Prostate gland (tissue), 2 donors: ENCODE measurements at places on chromosomes 13 and 19.
A peak's percentile ranks its signal among the peaks of the same experiment; 100 is the strongest.

- no peaks in the 10 kb centered on the region for H3K4me1 ChIP-seq
- DNase-seq, result no peak
- H3K27me3 ChIP-seq, result no peaks in the 10 kb centered on the region
- no peak overlapping the region for H3K27ac ChIP-seq
- H3K36me3 ChIP-seq, result no peaks in the 10 kb centered on the region
Measured at GRCh38 chr19:47998800-47999199, 4.4 kb downstream of the ELSPBP1 start.

- H3K4me3 ChIP-seq, result no peak overlapping the region
- no peaks in the 10 kb centered on the region for H3K4me1 ChIP-seq
- H3K27me3 ChIP-seq, result no peaks in the 10 kb centered on the region
- no peak overlapping the region for H3K27ac ChIP-seq
- H3K36me3 ChIP-seq, result no peaks in the 10 kb centered on the region
Measured at GRCh38 chr13:51833980-51834379, 11.0 kb downstream of the TMEM272 start.

GRCh38 chr13:108911807-108912206 is 282.4 kb downstream of the MYO16 start:
- DNase-seq, result no peak
- no peaks in the 10 kb centered on the region for H3K27me3 ChIP-seq
- no peaks in the 10 kb centered on the region for H3K36me3 ChIP-seq

- no peak overlapping the region for H3K27ac ChIP-seq
- no peaks in the 10 kb centered on the region for H3K36me3 ChIP-seq
- no peaks in the 10 kb centered on the region for H3K27me3 ChIP-seq
- H3K4me1 ChIP-seq, result no peaks in the 10 kb centered on the region
- no peak overlapping the region for H3K4me3 ChIP-seq
Measured at GRCh38 chr13:49108196-49108595, 111.9 kb upstream of the MLNR start.

- H3K36me3 ChIP-seq, result no peaks in the 10 kb centered on the region
- no peak for DNase-seq
- no peak overlapping the region for H3K4me3 ChIP-seq
- no peaks in the 10 kb centered on the region for H3K27me3 ChIP-seq
- no peak overlapping the region for H3K27ac ChIP-seq
Measured at GRCh38 chr19:29321116-29321515, 108.2 kb upstream of the UQCRFS1 start.

DNA sequence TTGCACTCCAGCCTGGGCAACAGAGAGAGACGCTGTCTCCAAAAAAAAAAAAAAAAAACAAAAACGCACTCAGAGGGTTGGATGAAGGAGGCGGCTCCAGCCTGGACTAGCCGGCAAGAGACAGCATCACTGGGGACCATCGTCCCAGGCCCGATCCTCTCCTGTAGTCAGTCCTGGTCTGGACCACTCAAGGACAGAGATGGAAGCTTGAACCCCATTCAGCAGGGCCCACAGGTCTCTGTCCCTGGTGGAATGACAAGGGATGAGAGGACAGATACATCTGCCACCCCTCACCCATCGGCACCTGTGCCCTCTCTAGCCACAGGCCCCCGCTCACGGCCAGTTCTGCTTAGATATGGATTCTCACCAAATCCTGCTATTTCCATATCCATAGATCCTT is 14.0 kb downstream of the ADGRE5 start:
- H3K27me3 ChIP-seq, result no peaks in the 10 kb centered on the region
- H3K36me3 ChIP-seq, result no peaks in the 10 kb centered on the region
- DNase-seq, result no peak
- H3K4me3 ChIP-seq, result no peak overlapping the region

- no peaks in the 10 kb centered on the region for H3K27me3 ChIP-seq
- no peaks in the 10 kb centered on the region for H3K36me3 ChIP-seq
- H3K4me1 ChIP-seq, result no peaks in the 10 kb centered on the region
- H3K27ac ChIP-seq, result no peak overlapping the region
Measured at GRCh38 chr13:110944121-110944967, 29.5 kb upstream of the ANKRD10 start.

DNA sequence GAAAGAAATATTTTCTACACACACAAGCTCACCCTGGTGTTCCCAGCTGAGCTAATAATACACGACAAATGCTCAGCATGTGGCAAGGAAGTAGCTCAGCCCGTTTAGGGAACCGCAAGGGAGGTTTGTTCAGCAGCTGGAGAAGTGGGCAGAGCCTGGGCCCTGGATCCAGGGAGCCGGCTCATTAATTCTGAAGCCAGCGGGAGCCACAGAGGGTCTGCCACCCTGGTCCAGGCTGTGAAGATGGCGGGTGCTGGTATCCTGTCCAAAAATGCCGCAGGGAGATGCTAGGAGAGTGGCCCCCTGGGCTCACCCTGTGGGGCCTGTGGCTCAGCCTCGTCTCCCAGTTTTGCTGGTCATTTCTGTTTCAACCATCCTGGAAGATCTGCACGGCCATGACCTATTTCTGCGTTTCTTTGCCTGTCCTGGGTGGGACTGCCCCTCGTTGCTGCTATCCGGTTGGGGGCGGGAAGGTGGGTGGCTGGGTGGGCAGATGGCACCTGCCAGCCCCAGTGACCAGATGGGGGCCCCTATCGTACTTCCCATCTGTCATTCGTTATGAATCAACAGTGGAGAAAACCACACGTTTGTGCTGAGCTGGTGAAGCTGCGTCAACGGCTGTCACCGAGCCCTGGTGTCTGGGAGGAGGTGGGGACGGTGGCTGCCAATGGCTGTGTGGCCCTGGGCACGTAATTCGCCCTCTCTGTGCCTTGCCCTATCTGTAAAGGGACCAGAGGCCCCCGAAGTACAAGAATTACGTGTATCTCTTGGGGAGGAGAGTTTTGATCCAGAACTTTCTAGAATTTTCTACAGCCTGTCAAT is 2.7 kb upstream of the GNA15 start:
- H3K4me3 ChIP-seq, result no peak overlapping the region
- DNase-seq, result peak; percentile 53
- peaks cover 6% of the 10 kb centered on the region for H3K4me1 ChIP-seq
- no peaks in the 10 kb centered on the region for H3K27me3 ChIP-seq
- H3K27ac ChIP-seq, result peak overlapping the region; percentile 75
- no peaks in the 10 kb centered on the region for H3K36me3 ChIP-seq

GRCh38 chr19:18494267-18494607 is 27.6 kb downstream of the ELL start:
- H3K27me3 ChIP-seq, result no peaks in the 10 kb centered on the region
- H3K4me3 ChIP-seq, result no peak overlapping the region
- no peak overlapping the region for H3K27ac ChIP-seq
- H3K36me3 ChIP-seq, result no peaks in the 10 kb centered on the region

DNA sequence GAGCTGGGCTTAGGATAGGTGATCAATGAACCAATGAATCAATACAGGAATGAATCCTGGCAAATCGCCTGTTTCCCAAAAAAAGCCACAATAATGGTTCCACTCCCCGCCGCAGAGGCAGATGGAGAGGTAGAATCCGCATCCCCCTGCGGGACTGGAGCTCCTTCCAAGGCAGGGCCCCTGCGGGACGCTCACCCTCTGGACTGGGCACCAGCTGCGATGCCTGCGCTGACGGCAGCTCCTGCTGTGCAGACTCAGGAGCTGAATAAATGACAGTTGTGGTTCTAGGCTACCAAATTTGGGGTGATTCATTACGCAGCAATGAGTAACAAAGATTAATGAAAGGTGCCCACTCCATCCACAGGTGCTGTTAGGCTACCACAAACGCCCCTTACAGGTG is 8.8 kb upstream of the CDC34 start:
- H3K27me3 ChIP-seq, result no peaks in the 10 kb centered on the region
- no peaks in the 10 kb centered on the region for H3K36me3 ChIP-seq
- no peak for DNase-seq
- no peaks in the 10 kb centered on the region for H3K4me1 ChIP-seq
- no peak overlapping the region for H3K4me3 ChIP-seq

DNA sequence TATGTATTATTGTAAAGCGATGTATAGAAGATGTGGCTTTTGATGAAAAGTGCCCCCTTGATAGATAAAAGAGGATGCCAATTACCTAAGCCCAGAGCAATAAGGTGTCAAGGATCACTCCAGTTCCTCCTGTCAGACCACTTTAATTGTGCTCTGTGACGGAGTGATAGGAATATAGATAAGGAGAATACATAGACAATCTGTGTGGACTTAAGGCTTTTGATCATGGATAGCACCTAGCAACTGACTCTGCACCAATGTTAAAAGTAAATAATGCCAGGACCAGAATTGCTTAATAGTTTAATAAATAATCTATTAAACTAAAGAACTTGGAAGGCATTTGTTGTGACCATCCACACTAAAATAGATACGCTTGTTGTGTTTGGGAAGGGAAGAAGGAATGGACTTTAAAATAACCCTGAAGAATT is 390.7 kb upstream of the ARGLU1 start:
- no peak overlapping the region for H3K4me3 ChIP-seq
- H3K36me3 ChIP-seq, result no peaks in the 10 kb centered on the region
- no peaks in the 10 kb centered on the region for H3K4me1 ChIP-seq
- no peak overlapping the region for H3K27ac ChIP-seq
- H3K27me3 ChIP-seq, result no peaks in the 10 kb centered on the region

DNA sequence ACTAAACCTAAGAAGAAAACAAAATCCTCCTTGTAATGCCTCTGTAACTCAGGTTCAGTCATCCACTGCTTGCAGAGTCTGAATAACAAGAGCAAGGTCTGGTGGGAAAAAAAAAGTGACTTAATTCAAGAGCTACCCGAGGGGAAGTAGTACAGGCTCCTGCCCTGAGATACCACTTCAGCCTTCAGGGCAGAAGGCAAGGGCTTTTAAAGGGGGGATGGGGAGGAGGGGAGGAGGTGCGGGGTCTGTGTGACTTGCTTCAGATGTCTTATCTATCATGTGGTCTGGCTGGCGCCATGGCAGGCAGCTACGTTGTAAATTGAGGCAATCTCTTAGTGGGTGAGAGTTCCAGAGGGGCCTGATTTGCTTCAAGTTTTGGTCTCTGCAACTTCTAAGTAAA is 66.7 kb downstream of the LRRC63 start:
- H3K27ac ChIP-seq, result no peak overlapping the region
- H3K27me3 ChIP-seq, result no peaks in the 10 kb centered on the region
- no peak overlapping the region for H3K4me3 ChIP-seq
- DNase-seq, result no peak
- no peaks in the 10 kb centered on the region for H3K4me1 ChIP-seq

DNA sequence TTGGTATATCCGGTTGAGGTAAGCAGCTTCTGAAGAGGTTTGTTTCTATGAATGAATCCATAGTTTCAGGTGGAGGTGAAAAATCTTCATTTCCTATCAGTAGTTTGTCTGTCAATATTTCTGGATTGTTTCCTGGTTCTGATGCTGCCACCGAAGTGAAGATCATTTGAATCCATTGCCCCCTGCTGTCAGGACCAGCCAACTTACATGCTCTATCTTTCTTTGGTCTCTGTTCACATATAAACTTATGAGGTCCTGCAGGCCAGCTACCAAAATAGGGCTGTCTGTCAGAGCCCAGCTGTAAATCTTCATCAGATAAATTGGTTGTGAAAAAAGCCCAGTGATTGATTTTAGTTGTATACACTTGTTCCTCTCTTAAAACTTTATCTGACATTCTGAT is 15.2 kb upstream of the N4BP2L1 start:
- H3K4me1 ChIP-seq, result no peaks in the 10 kb centered on the region
- H3K36me3 ChIP-seq, result no peaks in the 10 kb centered on the region
- no peaks in the 10 kb centered on the region for H3K27me3 ChIP-seq
- peak; percentile 21 for DNase-seq
- H3K27ac ChIP-seq, result no peak overlapping the region
- H3K4me3 ChIP-seq, result no peak overlapping the region

DNA sequence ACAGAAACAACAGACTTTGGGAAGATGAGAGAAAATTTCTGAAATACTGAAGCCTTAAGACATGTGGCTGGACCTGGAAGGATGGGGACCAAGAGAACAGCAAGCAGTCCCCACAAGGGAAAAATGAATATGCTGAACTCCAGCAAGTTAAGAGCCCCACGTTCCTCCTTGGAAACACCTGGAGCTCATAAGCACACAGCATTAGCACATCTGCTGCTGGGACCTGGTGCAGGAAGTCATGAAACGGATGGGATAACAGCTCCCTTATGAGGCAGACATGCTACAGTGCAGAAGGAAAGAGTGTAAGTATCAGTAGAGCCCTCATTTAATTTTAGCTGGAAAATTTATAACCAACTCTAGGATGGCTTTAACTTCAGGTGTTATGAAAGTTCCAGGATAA is 67.3 kb downstream of the SLC15A1 start:
- no peak overlapping the region for H3K4me3 ChIP-seq
- no peak for DNase-seq
- no peaks in the 10 kb centered on the region for H3K4me1 ChIP-seq
- no peak overlapping the region for H3K27ac ChIP-seq

DNA sequence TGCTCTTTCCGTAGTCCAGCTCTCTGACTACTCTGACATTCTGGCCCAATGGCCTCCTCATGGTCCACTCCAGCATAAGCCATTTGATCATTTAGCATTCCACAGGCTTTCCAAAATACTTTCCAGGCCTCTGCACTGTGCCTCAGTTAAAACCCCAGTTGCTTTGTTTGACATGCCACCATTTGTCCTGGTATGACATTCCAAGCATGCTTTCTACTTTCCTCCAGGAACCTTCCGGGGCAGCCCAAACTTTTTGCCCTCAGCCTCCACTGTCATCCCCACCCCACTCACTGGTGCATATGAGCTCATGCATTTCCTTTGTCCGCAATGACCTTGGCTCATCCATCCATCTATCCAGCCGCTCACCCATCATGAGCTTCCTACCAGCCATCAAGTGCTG is 41.8 kb upstream of the WASF3 start:
- H3K27me3 ChIP-seq, result peaks cover 3% of the 10 kb centered on the region
- H3K4me3 ChIP-seq, result no peak overlapping the region
- no peaks in the 10 kb centered on the region for H3K4me1 ChIP-seq
- H3K27ac ChIP-seq, result no peak overlapping the region

DNA sequence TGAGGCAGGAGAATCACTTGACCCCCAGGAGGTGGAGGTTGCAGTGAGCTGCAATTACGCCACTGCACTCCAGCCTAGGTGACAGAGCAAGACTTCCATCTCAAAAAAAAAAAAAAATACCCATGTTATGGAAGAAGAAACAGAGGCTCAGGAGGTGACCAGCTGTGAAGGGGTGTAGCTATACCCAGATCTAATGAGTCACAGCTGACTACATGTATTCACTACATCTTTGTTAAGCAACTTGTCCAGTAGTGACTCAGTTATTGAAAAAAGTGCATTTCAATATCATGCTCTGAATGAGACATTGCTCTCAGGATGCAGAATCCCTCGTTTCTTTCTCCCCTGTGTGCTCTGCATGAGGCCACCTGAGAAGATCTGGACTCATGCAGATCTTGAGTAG is 16.1 kb upstream of the SPART start:
- no peak for DNase-seq
- no peak overlapping the region for H3K27ac ChIP-seq
- no peaks in the 10 kb centered on the region for H3K27me3 ChIP-seq
- H3K4me1 ChIP-seq, result no peaks in the 10 kb centered on the region
- no peaks in the 10 kb centered on the region for H3K36me3 ChIP-seq
- no peak overlapping the region for H3K4me3 ChIP-seq

DNA sequence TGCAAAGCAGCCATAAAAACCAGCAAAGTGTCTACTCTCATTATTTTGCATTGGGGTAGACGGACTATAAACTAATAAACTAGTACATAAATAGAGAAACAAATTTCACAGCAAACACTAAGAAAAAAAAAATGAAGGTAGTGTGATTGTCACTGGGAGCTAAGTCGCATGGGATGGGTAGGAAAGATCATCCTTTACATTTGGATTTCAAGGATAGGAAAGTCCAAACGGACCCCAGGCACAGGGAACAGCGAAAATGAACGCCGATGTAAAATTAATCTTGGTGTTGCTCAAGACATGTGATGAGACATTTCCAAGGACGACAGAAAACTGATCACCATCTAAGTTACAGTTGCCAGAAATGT is 690 bp upstream of the SGTA start:
- no peak overlapping the region for H3K27ac ChIP-seq
- no peak for DNase-seq
- peaks cover 5% of the 10 kb centered on the region for H3K4me1 ChIP-seq
